ENCODE measurements at places on chromosomes 7 and 10. TPM values are rescaled to one million over a fixed set of nuclear protein-coding genes. Genes with fewer than 3 reads are reported as not detected.

DNA sequence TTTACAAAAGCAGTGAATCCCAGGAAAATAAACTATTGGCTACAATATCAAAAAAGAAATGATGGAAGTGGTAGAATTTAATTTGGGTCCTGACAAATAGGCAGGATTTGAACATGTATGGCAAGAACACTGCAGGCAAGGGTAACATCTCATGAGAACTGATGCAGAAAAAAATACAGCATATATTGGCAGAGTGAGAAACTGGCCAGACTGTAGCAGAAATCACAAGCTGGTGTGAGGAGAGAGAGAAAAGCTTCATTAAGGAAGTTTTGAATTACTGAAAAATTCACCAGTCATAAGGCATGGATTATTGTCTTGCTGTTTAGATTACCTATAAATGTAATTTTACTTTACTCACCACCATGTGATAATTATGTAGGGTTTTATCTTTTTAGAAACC, 77.4 kb downstream of the ZEB1 start:
- no peak for DNase-seq

DNA sequence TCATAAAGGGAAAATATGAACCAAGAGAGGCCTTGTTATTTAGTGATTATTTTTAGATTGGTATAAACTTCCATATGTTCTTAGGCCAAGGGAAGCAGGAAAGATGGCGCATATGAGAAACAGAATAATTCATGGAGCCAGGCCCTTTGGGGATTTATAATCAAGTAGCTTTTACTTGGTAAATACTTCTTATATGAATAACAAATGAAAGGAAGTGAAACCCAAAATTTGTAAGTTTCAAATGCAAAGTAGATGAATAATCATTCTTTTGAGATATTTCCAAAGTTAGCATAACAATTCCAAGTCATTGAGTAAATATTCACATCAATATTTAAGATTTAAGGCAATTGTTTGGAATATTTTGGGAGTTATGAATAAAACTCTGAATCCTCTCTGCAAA, 13.9 kb upstream of the OPTN start:
- DNase-seq, result no peak

The TMEM225B gene
- total RNA-seq, result not detected

The ABCA13 gene
- 0.11 TPM for total RNA-seq

DNA sequence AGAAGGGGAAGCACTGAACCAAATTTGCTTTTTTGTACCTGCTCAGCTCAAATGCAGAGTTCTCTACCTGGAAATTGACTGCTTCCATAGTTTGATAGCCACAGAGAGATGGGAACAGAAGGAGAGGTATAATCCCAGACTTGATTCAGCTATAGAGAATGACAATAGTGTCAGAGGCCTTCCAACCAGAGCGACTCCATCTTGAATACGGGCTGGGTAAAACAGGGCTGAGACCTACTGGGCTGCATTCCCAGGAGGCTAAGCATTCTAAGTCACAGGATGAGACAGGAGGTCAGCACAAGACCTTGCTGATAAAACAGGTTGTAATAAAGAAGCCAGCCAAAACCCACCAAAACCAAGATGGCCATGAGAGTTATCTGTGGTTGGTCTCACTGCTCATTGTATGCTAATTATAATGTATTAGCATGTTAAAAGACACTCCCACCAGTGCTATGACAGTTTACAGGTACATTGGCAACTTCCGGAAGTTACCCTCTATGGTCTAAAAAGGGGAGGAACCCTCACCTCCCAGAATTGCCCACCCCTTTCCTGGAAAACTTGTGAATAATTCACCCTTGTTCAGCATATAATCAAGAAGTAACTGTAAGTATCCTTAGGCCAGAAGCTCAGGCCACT, 42.7 kb upstream of the ATRNL1 start:
- DNase-seq, result no peak

DNA sequence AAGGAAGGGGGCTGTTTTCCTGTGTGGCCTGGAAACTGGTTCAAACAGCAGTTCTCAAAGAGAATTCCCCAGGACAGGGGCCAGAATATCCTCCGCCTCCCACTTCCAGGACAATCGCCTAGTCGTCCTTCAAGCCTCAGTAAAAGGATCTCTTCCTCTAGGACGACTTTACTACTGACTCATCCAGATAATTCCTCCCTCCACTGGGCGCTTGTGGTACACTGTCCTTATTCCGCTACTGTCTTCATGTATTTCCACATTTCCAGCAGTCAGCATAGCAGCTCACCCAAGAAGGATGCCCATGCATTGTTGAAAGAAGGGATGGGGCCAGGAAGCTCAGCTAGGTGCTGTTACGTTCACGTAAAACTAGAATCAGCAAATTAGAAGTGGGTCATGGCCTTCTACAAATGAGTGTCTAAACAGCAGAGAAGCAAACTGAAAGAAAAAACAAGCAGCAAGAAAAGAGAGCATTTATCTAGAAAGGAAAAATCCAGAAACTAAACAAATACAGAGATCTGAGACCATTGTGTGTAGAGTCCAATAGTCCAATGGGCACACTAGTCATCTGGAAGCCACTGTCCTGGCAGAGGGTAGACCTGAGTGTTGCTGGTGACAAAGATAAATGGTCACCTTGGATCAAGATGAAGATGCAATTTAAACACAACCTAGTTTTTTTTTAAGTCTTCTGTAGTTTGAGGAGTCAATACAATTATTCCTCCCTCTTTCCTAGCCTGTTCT, 26.3 kb downstream of the CLRN3 start:
- no peak for DNase-seq

- no peak for DNase-seq
Measured at GRCh38 chr7:96299496-96299895, 22.4 kb downstream of the SLC25A13 start.

- no peak for DNase-seq
Measured at GRCh38 chr10:129079705-129080104, 387.3 kb upstream of the MGMT start.

The TMEM176A gene
- total RNA-seq, result 118 TPM

The CYP3A5 gene
- 144 TPM for total RNA-seq

The SMARCD3 gene
- total RNA-seq, result 9.8 TPM

DNA sequence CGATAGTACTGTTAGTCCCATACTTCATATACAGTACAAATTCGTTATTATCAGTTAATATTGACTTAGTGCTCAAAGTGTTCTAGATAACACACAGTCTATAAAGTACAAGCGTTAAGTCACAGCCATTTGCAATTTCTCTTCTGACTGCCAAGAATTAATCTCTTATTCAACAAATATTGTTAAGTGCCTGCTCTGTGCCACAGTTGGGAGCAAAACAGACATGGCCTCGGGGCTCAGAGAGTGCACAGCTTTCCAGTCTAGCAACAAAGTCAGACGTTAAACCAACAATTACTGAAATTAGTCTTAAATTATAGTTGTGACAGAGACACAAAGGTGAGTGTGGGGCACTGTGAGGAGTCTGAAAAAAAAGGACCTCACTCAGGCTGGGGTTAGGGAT, 113.0 kb upstream of the DPP6 start:
- no peak for DNase-seq

GRCh38 chr10:123557366-123558108, 108.6 kb upstream of the GPR26 start:
- DNase-seq, result no peak

The NUTM2B gene
- total RNA-seq, result 1.5 TPM

The FUOM gene
- 28.7 TPM for total RNA-seq

GRCh38 chr7:11742496-11742895, 89.5 kb downstream of the THSD7A start:
- DNase-seq, result no peak

DNA sequence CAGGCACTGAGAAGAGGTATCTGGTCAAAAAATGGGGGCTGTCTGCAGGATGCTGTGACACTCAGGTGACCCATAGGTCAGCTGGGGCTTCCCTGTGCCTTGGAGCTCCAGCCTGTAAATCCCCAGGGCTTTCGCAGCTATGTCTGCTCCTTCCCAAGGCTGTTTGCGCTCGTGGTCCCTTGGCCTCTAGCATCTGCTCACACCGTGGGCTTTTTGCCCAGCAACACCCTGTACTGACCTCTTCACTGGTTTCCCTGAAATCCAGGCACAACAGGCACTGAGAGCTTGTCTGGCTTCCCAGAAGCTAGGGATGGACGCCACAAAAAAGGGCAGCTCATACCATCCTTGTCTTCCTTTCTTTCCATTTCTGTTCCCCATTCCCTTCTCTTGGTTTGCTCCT, 280.3 kb upstream of the HABP2 start:
- DNase-seq, result no peak

The FAM24B gene
- total RNA-seq, result 4.1 TPM

DNA sequence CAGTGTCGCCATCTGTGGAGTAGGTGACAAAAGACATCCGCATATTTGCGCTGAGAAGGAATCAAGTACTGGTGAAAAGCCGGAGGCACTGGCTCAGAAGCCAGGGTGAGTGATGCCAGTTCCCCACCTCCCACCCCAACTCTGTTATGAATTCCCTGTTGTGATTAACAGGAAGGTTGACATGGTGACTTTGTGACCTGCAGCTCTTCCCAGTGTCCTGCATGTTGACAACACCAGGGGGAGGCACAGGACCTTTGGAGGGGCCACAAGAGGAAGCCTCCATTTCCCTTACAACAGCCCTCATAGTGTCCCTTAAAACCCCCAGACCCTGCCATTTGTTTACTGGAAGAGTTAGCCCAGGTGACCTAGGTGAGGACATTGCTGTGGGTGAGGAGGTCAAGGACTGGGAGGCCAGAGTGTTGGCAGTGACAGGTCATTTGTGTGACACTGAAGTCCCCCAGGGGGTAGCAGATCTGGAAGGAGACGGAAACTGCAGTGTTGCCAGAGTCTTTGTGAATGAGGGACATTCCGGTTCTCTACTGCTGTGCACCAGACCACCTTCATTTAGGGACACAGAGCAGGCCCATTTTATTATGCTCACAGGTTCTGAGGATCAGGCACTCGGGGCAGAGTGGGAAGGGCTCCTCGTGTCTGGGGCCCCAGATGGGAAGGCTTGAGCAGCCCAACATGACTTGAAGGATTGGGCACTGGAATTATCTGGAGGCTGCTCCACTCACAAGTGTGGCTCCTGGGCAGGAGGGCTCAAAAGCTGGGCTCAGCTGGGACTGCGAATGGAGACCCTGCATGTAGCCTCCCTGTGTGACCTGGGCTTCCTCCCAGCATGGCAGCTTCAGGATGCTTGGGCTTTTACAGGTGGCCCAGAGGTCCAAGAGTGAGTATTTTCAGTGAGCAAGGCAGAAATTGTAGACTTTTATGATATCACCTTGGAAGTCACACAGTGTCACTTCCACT, 13.0 kb upstream of the ANTXRL start:
- no peak for DNase-seq

- DNase-seq, result no peak
Measured at GRCh38 chr10:103761075-103761920, 94.1 kb downstream of the SH3PXD2A start.

The TAS2R3 gene
- total RNA-seq, result 1.8 TPM

- no peak for DNase-seq
Measured at GRCh38 chr10:33643042-33643441, 308.6 kb upstream of the NRP1 start.

GRCh38 chr10:126634911-126635310, 35.6 kb downstream of the C10orf90 start:
- DNase-seq, result no peak

The AZGP1 gene
- 4.8 TPM for total RNA-seq

- DNase-seq, result no peak
Measured at GRCh38 chr7:142799437-142799835, 28.7 kb downstream of the PRSS2 start.

GRCh38 chr7:107161415-107161814, 7.4 kb upstream of the HBP1 start:
- DNase-seq, result no peak
